ENCODE measurements at places on chromosomes 1 and 21.

DNA sequence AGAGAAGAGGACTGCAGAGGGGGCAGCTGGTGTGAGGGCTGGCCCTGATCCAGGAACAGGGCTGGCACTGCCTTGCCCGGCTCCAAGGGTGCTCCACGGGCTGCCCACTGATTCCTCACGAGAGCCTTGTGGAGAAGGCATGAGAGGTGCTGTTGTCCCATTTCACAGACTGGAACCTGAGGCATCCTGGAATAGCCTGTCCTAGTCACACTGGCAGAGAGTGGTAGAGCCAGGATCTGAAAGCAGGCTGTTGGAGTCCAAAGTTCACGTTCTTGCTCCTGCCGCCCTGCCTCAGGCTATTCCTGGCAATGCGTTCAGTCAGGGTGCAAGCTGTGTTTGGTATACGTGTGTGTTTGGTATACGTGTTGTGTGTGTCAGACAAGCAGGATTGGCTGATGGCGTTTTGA is 1.8 kb downstream of the RER1 start:
- no peak for DNase-seq

DNA sequence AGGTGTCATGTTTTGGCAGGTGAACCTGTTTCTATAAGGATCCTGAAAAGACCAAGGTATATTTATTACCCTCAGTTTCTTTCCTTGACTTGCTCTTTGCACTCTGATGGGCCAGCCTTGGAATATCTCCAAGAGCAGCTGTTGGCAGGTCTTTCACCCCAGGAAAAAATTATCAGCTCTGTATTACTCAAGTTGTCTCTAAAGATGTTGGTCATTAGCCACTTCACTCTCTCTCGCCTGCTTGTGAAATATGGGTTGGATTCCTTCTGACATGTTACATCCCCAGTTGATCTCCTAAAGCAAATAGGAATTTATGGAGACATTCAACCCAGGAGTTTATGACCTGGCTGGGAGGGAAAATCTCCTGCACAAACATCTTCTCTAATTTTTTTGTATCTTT is 85.9 kb downstream of the KCNJ15 start:
- DNase-seq = no peak

- no peak for DNase-seq
These were observed 6.3 kb upstream of the LAD1 start for GRCh38 chr1:201405484-201405831.

GRCh38 chr21:37195059-37195458 is 72.1 kb downstream of the VPS26C start:
- DNase-seq = no peak

DNA sequence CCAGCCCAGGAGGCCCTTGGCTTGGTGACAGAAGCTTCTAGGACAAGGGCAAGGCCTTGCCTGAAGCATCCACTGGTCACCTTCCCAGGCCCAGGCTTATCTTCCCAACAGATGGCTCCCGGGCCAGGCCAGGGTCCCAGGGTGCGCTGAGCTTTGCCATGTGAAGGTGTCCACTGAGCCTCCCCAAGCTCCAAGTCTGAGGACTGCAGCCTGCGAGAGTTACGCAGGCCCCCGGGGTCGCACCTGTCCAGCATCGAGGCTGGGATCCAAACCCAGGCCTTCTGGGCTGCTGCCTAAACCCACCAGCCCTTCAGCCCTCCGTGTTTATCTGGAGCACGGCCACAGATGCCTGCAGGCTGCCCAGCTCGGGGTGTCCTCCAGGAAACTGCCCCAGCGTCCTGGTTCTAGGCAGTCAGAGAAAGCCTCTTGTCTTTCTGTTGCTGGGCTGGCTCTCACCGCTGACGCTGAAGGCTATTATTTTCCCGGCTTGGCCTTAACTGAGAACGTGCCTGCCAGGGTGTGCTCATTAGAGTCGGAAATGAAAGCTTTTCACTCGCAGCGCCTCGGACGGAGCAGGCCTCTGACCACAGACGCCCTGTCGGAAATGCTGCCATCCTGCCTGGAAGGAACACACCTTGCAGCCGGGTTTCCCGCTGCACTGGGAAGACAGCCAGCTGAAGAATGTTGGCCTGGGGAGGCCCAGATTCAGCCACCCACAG is 71.4 kb downstream of the MEGF6 start:
- no peak for DNase-seq

- DNase-seq = no peak
These were observed 46.2 kb upstream of the SLC44A3 start for GRCh38 chr1:94773931-94774422.

GRCh38 chr21:42609811-42610210 is 43.6 kb upstream of the PDE9A start:
- no peak for DNase-seq

DNA sequence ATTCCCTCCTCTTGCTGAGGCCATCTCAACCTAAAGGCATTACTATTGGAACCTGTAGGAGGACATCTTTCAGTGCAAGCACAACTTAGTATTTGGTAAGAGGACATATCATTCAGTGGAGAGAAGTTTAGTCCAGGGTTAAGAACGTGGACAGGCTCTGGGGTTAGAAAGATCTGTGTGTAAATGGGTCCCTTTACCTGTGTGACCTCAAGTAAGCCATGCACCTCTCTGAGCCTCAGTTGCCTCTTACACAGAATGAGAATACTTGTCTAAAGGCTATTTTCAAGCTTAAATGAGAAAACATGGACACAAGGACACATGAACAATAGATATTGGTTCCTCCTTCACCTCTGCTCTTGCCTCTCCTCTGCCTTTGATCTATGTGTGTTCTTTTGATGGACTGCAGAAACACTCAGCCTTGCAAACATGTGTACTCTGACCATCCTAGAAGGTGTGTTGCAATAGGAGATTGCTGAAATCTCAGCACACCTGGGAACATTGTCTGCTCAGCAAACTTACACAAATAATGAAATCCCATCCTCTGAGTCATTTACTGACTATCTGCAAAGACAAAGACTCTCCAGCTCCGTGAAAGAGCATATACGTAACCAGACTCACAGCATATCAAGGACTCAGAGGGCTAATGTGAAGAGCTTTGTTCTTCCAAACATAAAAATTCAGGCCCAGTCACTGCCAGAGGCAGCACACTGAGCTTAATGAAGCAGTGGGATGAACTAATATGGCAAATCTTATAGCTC is 143.8 kb downstream of the DAB1 start:
- no peak for DNase-seq

GRCh38 chr1:55311057-55311641 is 96.0 kb upstream of the USP24 start:
- DNase-seq = no peak

DNA sequence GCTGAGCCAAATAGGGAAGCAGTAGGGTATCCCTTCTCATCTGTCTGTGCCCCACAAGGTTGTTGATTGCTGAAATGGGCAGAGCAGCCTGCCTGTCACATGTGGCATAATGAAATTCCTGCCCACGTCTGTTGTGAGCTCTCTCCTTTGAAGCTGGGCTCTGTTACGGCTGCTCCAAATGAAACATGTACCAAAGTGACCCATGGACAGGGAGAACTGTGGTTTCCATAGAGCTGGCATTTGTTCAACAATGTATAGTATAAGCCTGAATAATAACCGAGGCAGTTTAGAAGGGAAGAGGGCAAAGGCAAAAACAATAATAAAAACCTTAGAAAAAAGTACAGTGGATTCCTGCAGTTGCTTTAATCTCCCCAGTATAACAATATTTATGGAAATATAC is 149.7 kb downstream of the LYPLAL1 start:
- DNase-seq = no peak

GRCh38 chr21:36792505-36792967 is 93.6 kb downstream of the SIM2 start:
- DNase-seq = no peak

DNA sequence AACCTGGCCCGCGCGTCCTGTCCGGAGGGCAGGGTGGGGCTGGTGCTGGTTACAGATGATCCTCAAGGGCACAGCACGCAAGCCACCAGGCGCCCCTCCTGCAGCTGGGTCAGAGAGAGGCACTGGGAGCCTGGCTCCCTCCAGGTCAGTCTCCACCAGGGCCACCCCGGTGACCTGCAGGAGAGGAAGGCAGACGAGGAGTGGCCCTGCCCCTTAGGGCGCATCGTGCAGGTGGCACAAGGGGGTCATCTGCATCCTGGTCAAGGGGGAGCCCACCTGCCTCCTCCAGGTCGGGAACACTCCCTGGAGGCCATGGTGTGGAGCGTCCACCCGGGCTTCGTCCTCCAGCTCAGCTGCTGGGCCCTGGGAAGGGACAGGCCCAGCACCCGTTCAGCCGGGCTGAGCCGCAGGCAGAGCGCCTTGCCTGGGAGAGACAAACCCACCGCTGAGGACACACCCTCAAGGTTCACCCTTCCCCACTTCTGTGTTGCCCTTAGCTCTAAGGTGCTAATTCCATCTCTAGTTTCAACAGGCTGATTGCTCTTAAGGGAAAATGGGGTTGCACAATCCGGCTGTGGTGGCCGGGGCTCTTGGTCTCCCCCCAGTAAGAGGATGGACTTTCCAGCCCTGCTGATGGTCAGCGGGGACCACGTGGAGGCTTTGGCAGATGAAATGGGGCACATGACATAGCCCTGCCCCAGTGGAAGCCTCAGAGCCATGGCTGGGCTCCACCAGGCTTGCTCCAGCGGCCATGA is 63.2 kb downstream of the SIK1 start:
- no peak for DNase-seq

- no peak for DNase-seq
These were observed 52.1 kb downstream of the ELK4 start for GRCh38 chr1:205579711-205580110.

GRCh38 chr21:39095681-39096080 is 87.6 kb downstream of the PSMG1 start:
- no peak for DNase-seq

DNA sequence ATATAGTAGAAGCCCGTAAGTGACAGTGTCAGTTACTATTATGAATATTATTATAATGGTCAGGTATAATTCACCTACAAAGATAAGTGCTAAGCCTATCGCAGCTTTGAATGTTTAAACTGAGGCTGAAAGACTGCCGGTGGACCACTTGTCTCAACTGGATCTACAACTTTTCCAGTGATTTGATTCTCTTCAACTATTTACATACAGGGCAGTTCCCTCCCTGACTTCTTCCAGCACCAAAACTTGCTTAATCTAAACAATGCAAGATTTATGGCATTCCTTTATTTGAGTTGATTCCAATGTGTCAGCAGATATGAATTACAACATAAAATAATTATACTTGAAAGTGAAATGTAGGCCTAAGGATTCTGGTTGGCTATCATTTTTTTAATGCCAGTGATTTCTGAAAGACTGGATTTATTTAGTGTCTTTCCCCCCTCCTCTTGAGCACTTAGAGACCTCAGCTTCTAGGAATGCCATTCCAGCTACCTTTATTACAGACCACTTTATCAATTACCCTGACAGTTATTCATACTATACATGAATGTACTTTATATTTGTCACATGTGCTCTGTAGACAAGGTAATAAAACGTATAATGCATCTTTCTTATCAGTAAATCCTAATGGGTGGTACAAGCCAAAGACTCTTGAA is 153.3 kb upstream of the C8B start:
- no peak for DNase-seq

DNA sequence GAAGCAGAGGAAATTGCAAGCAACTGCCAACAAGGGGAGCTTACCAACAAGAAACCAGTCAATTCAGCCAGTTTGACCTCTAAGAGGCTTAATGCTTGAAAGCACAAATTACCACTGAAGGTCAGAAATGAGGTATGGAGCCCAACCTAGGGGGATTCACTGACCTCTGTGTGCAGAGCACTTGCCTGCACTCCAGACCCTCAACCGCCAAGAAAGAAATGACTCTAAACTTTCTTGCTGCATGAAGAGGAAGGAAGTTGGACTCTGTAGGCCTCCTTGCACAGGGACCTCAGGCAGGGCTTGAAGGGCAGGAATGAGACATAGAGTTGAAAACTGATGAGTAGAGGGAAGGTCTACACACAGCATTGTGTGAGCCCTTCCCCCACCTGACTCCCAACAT is 10.0 kb downstream of the ARMH1 start:
- no peak for DNase-seq

GRCh38 chr1:63928186-63929105 is 154.6 kb downstream of the ROR1 start:
- no peak for DNase-seq

- no peak for DNase-seq
These were observed 157.5 kb upstream of the FGGY start for GRCh38 chr1:59139396-59139795.

- no peak for DNase-seq
These were observed 21.1 kb downstream of the RAB42 start for GRCh38 chr1:28613175-28613574.

DNA sequence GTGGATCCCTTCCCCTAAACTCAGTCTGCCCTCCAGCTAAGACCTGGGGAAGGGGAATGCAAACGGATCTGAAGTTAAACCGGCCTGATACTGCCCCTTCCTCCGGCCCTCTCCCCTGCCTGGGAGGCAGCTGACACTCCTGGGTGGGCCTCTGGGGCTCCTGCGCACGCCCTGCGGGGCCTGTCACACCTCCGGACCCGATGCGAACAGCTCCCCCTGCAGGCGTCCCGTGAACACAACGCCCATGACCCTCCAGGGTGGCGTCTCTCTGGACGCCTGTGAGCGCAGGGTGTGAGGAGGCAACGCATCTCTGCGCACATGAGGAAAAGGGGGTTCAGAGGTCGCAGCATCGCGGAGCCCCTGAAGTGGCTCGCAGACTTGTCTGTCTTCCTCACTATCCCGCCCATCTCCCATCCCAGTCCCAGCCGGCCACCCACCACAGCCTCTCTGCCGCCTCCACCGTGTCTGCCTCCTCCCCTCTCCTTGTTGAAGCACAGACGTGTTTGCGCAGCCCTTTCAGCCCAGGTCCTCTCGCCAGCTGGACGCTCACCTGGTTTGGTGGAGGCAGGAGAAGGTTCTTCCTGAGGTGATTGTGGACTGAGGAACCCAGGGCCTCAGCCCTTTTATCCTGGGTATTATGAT is 421 bp upstream of the LCE3A start:
- no peak for DNase-seq

GRCh38 chr1:71086331-71086730 is 5.5 kb upstream of the ZRANB2 start:
- no peak for DNase-seq

DNA sequence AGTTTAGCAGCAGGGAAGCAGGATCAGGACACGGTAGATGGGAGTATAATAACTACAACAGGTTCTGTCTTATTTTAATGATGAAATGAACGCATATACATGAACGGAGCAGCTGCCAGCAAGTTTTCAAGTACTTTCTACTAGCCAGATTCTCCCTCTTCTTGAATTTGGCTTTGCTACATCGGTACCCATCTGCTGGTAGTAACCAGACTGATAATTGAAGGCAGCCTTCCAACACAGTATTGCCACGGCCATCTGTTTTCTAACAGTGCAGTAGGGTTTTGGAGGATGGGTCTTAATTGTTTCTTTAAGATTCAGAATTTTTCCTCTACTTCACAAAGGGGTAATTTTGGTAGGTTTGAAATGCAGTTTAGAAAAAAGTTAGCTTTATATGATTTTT is 33.4 kb downstream of the CENPF start:
- no peak for DNase-seq

DNA sequence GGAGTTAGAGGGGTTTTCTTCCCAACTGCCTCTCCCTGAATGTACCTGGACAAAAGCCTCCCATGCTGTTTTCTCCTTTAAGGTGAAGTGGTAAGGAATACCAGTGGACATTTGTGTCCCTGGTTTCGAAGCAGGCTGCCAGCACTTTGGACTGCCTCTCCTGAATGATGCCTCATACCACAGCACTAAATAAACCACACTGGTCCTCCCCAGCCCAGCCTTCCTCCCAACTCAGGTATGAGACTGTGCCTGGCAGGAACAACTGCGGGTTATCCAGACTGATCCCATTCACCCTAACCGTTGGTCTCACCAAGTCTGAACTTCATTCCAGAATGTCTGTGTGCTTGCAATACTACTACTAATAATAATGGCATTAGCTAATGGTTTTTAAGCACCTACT is 9.3 kb downstream of the COQ8A start:
- no peak for DNase-seq

All from stimulated activated CD4-positive, alpha-beta T cell treated with anti-CD3 and anti-CD28 coated beads, TNF-alpha, amount 100 ng/mL, for 1 hour (primary cell).